Large intestine (tissue), 12 donors: ENCODE measurements at places on chromosomes 13 and 19.

GRCh38 chr13:80126389-80127068, 214.4 kb downstream of the SPRY2 start:
- DNase-seq: no peak

GRCh38 chr19:44647144-44647543, 3.4 kb downstream of the PVR start:
- DNase-seq: peak; percentile 43

DNA sequence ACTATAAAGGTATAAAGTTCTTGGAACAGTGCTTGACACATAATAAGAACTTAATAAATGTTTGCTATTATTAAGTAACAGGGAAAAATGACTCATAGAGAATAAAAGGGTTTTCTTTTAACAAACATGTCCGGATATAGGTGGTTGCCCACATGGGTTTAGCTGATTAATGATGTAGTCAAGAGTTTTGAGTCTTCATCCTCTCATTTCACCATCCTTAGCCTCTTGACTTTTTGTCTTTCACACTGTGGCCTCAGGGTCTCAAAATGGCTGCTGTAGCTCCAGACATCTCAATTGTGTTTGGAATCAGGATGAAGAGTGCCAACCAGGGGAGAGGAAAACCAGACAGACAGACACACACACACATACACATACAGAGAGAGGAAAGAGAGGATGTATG, 97.9 kb downstream of the HSPH1 start:
- no peak for DNase-seq

- no peak for DNase-seq
Observed at GRCh38 chr13:47372751-47373150, 475.9 kb upstream of the HTR2A start.

DNA sequence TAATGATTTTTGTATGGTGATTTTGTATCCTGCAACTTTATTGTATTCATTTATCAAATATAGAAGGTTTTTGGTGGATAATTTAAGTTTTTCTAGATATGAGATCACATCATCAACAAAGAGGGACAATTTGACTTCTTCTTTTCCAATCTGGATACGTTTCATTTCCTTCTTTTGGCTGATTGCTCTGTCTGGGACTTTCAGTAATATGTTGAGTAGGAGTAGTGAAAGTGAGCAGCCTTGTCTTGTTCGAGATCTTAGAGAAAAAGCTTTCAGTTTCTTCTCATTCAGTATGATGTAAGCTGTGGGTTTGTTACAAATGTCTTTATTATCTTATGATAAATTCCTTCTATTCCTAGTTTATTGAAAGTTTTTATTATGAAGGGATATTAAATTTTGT, 352.0 kb upstream of the DACH1 start:
- no peak for DNase-seq

DNA sequence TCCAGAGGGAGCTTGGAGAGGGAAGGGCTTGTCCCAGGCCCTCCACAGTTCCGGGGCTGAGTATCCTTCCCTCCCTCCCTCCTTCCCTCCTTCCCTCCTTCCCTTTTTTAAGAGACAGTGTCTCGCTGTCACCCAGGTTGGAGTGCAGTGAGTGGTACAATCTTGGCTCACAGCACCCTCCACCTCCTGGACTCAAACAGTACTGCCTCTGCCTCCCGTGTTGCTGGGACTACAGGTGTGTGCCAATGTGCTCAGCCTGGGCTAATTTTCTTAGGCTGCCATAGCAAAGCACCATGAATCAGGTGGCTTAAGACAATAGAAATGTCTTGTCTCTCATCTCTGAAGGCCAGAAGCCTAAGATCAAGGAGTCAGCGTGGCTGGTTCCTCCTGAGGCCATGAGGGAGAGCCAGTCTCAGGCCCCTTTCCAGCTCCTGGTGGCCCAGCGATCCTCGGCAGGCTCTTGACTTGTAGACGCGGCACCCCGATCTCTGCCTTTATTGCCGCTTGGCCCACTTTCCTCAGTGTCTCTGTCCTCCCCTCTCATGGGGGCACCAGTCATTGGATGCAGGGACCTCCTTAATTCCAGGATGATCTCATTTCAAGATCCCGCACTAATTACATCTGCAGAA, 47.5 kb downstream of the CRTC1 start:
- DNase-seq: no peak

- DNase-seq: no peak
Observed at GRCh38 chr19:47489072-47489914, 5.3 kb upstream of the KPTN start.

DNA sequence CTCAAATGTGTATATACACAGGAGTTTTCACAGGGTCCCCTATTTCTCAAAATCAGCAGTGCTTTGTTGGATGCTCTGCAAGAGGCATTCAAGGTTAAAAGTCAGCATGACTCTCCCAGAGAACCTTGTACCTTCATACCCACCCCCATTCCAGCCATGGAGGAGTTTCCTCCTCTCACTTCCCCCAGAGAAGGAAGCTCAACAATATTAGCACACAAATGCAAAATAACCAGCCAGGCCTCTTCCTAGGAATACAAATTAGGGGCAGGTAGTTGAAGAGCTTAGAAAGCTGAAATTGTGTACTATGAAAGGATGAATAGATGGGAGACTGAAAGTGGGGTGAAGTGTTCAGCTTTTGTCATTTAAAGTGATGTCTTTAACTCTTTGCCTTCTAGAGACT, 43.8 kb downstream of the SPRY2 start:
- peak; percentile 68 for DNase-seq

- no peak for DNase-seq
Observed at GRCh38 chr13:75296641-75297040, 185.3 kb downstream of the TBC1D4 start.

DNA sequence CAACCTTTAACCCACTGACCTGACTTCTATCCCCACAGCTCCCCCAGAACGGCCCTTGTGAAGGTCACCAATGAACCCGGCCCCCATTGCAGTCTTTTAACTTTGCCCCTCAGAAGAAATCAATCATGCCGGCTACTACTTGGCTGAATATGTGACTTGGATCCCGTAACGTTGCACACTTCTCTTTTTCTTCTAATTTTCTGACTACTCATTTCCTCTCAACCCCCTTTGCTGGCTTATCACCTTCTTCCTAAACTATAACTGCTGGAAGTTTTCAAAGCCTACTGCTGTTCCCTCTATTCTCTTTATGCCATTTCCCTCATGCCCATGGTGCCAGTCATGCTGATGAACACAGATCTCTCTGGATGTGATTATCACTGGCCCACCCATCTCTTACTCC, 367.6 kb downstream of the DNAJC15 start:
- DNase-seq: no peak

DNA sequence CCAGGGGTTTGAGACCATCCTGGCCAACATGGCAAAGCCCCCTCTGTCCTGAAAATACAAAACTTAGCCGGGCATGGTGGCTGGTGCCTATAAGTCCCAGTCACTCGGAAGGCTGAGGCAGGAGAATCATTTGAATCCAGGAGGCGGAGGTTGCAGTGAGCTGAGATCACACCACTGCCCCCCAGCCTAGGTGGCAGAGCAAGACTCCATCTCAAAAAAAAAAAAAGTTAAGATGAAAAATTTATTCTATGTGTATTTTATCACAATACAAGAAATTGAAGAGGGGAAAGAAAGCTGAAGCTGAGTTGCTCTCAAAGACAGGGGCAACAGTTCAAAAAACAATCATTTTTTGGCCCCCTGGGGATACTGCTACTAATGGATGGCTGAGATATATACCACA, 31.1 kb downstream of the INSR start:
- DNase-seq: no peak

- no peak for DNase-seq
Observed at GRCh38 chr19:47766670-47767069, 11.8 kb upstream of the SELENOW start.

DNA sequence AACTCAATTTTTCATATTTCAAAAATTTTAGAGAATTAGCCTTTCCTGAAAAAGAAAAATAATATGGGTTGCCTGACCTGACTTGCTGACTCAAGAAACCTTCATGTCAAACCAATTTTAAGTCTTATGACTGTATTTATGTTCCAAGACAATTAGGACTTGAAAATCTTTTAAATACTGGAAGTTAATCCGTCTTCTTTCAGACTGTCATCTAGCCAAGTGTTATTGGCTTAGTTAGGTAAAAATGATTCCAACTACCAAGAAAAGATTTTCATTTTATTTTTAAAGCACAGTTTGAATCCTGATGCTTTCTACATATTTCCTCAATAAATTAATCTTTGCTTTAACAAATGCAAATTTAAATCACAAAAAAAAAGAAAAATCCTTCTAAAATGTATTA, 337.6 kb downstream of the SLITRK6 start:
- DNase-seq: no peak

GRCh38 chr19:48110350-48110966, at the start of gene PLA2G4C:
Gene PLA2G4C (minus strand): TSS chr19:48110817. CDS start chr19:48106529, 4,288 bp downstream.
- peak; percentile 81 for DNase-seq

DNA sequence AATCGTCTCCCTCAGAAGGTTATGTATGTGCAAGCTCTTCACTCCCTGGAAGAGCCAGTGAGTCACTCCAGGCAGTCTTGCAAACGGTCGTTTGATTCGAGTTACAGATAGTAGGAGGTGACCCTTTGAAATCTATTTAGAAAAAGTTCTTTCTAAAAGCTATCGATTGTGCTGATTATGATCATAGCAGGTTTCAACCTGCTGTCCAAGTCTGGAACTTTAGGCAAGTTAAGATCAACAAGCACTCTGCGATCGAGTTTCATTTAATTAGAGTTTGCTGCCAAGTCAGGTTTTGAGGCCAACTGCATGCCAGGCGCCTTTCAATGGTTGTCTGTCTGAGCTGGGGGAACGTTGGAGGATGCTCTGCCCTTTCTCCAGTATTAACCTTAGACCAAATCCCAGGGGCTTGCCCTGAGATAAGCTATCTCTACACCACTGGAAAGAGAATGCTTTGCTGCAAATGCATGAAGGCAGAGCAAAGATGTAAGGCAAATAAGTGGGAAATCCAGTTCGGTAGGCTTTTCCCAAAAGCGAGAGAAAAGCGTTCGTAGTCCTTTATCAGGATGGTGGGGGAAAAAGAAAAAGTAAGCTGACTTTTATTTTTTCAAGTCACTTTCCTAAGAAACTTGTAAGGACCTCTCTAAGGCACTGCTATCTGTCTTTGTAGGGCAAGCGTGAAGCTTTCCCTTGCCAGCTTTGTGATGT, 287.5 kb downstream of the ATP8A2 start:
- no peak for DNase-seq

DNA sequence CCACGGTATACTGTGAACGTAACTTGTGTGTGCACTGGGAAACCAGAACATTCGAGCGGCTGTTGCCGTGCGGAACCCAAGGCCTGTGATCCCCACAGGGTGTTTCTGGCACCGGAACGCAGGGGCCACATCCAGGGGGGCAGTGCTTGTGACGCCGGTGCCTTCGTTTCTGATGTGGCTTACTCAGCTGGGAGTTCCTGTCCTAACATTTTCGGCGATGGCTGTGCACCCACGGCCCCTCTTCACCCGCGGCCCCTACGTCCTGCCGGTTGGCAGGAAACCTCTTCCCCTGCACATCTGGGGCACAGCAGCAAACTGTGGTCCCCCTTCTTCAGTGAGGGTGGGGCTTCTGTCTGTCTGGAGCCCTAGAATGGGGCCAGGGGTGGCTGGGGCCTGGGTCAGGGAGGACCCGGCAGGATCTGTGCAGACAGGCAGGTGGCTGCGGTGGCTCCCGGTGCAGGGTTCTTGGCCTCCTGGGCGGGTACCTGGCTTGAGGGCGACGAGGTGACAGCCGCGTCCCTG, 26.2 kb downstream of the CSNK1G2 start:
- no peak for DNase-seq

- DNase-seq: no peak
Observed at GRCh38 chr13:41461527-41462139, 4.3 kb downstream of the RGCC start.

GRCh38 chr13:24199016-24199415, 38.5 kb downstream of the SPATA13 start:
- DNase-seq: no peak

- DNase-seq: no peak
Observed at GRCh38 chr19:29752450-29753025, 37.5 kb upstream of the C19orf12 start.

- DNase-seq: no peak
Observed at GRCh38 chr13:40648040-40648439, 18.4 kb downstream of the FOXO1 start.

DNA sequence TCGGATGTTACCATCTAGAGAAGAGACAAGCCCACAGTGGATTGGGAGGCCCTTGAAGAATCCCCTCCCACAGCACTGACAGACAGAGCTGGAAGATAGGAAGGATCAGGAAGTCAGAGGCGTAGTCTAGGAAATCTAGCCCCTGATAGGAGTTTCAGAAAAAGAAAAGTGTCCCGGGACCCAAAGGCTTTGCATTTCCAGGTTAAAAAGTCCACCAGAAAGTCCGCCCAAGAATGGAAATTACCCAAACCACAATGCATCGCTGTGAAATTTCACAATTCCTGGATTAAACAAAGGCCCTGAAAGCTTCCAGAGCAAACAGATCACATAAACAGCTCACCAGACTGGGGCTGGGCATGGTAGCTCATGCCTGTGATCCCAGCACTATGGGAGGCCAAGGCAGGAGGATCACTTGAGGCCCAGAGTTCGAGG, 146.9 kb downstream of the KDM4B start:
- no peak for DNase-seq

- DNase-seq: peak; percentile 46
Observed at GRCh38 chr19:58518256-58519086, 1.1 kb downstream of the ZBTB45 start.

DNA sequence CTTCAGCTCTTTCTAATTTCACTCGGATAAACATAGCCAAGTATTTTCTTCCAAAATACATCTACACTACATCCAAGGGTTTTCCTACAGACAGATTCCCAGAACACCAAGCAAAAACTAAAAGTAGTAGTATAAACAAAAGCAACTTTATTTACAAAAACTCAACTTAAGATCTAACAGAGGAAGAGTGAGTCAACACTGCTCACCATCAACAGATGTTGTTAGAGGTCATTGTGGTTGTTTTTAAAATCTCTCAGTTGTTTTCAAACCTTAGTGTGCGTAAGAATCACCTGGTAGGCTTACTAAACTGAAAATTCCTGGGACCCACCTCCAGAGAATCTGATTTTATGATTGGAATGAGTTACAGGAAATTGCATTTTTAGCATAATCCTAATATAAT, 631.7 kb upstream of the SGCG start:
- no peak for DNase-seq

- DNase-seq: peak; percentile 64
Observed at GRCh38 chr13:45280751-45281634, 60.0 kb downstream of the TPT1 start.

- peak; percentile 76 for DNase-seq
Observed at GRCh38 chr19:13155472-13156359, 5.5 kb downstream of the IER2 start.
